ENCODE measurements at places on chromosomes 2 and 18. TPM values are rescaled to one million over a fixed set of nuclear protein-coding genes. Genes with fewer than 3 reads are reported as not detected.

DNA sequence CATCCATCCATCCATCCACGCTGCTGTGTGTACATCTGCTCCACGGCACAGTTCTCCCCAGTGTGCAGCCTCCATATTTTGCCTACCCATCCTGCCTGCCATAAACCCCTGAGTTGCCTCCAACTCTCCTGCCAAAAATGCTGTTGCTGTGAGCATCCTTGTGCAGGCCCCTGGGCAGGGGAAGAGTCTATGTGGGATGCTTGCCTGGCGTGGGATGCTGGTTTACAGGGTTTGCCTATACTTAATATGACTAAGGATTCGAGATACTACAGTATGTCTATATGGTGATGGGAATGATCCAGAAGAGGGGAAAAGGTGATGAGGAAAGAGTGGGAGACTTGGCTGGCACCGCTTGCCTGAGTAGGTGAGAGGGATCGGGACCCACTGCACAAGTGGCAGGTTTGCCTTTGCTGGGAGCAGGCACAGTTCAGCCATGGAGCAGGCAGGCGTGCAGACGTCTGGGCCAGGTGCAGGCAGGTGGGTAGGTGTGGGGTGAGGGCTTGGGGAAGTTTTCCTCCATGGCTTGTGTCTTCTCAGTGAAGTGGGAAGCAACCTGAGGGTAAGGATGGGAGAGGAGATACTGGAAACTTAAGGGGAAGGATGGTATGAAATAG is 30.2 kb upstream of the FAHD2A start:
- no peak for DNase-seq
- H3K4me1 ChIP-seq: no peaks in the 10 kb centered on the region
- no peaks in the 10 kb centered on the region for H3K36me3 ChIP-seq
- no peak overlapping the region for H3K27ac ChIP-seq
- no peaks in the 10 kb centered on the region for H3K27me3 ChIP-seq

GRCh38 chr2:235669983-235670962 is 176.4 kb downstream of the AGAP1 start:
- DNase-seq: peak; percentile 69
- H3K27me3 ChIP-seq: no peaks in the 10 kb centered on the region
- no peaks in the 10 kb centered on the region for H3K36me3 ChIP-seq
- H3K4me3 ChIP-seq: no peak overlapping the region
- H3K4me1 ChIP-seq: no peaks in the 10 kb centered on the region

DNA sequence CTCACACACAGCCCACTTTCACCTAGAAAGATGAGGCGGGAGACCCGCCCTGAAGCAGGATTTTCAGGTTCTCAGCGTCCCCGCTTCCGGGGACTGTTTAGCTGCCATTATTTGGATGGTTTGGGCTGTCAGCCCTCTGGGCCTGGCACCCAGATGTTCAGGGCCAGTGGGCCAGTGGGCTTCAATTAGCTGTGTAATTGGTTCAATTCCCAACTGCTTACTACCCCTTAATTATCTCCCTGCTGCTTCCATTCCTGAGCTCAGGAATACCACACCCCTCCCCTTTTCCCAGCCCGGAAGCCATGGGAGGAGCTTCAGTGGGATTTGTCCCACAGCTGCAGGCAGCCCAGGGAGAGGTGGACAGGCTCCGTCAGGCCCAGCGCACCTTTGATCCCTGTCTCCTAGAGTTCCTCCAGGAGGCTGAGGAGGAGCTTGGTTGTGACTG is 114.1 kb upstream of the MYCN start:
- peak; percentile 72 for DNase-seq
- no peaks in the 10 kb centered on the region for H3K36me3 ChIP-seq
- no peaks in the 10 kb centered on the region for H3K27me3 ChIP-seq

DNA sequence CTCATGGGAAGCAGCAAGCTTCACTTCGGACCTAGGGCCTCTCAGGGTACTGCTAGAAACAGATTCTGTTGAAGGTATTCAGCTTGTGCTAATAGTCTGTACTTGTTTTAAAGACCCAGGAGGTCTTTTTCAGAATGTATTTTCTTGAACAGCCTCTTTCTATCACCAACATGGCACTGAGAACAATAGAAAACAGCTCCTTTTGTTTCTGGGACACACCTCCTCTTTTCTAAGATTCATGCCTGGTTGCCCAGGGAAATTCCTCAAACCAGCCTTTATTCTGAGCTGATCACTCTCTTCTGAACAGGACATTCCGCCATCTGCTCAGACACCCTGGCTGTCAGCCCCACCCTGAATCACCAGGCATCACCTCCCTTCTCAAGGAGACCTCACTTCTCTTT is 389.6 kb downstream of the TGIF1 start:
- H3K4me1 ChIP-seq: no peaks in the 10 kb centered on the region
- no peak overlapping the region for H3K4me3 ChIP-seq
- DNase-seq: no peak
- no peak overlapping the region for H3K27ac ChIP-seq

DNA sequence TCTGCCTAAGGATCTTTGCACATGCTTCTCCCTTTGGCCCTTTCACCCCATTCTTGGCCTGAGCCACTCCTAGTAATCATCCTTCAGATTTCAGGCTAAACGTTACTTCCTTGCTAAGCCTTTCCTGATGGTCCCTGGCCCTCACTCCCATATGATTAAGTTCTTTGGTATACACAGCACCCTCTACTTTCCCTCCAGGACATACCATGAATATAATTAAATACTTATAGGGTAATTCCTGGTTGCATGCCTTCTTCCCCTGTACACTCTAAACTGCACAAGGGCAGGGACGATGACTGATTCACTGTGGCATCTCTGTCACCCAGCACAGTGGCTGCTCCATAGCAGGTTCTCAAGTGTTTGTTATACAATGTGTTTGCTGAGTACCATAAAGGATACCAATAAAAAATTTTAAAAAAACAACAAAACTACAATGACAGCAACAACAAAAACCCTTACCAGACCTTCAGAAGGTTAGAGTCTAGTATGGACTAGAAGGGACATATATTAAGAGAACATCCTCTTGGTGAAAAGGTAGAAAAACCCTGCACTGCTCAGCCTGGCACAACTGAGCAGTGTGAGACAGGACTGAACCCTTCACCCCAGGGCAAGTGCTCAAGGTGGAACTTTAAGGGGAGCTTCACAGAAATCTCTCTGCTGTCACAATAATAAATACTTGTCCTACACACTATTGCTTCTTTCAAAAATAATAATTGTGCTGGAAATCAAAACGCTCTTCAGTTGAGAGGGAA is 76.2 kb downstream of the AAK1 start:
- DNase-seq: no peak
- H3K27me3 ChIP-seq: no peaks in the 10 kb centered on the region
- no peak overlapping the region for H3K4me3 ChIP-seq
- H3K4me1 ChIP-seq: peaks cover 11% of the 10 kb centered on the region
- H3K36me3 ChIP-seq: peaks cover 2% of the 10 kb centered on the region

- H3K27me3 ChIP-seq: no peaks in the 10 kb centered on the region
- H3K4me3 ChIP-seq: no peak overlapping the region
- H3K4me1 ChIP-seq: peaks cover 18% of the 10 kb centered on the region
- H3K36me3 ChIP-seq: no peaks in the 10 kb centered on the region
- no peak for DNase-seq
- no peak overlapping the region for H3K27ac ChIP-seq
These were observed 14.6 kb downstream of the EML4 start for GRCh38 chr2:42183775-42184174.

DNA sequence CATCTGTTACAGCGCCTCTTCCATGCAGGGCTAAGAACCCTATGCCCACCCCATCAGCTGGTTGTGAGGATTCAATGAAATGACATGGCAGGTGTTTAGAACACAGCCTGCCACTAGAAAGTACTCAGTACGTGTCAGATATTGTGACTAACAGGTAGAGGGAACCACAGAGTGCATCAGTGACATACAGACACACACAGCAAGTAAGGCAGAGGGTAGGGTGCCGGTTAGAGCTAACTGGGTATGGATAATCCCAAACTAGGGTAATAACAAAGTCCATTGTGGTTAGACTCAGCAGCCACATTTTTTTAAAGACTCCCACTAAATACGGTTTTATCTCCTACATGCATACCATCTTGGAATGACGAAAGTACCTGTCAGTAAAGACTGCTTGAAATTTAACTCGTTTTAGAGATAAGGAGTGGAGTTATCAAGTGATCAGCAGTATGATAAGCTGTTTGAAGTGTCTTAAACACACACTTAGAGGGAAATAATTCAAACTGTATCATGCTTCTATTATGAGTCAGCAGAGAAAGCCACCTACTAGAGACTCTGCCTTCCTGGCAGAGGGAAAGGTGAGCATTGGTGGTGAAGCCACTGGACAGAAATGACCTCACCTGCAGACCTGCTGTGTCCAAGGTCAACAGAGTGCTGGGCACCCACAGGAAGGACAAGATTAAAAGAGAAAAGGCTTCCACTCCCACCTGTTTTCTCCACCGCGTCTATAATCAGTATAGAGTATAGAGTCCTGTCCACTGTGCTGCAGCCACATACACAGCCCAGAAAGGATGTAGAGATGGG is 20.6 kb downstream of the MPPE1 start:
- no peaks in the 10 kb centered on the region for H3K27me3 ChIP-seq
- H3K36me3 ChIP-seq: peaks cover 3% of the 10 kb centered on the region
- H3K27ac ChIP-seq: no peak overlapping the region
- no peak for DNase-seq
- H3K4me3 ChIP-seq: no peak overlapping the region

Gene CXXC1
- 93.9 TPM for polyA plus RNA-seq

Gene CCDC178
- polyA plus RNA-seq: 0.52 TPM

Gene LGALSL
- 28.6 TPM for polyA plus RNA-seq

Gene SLC23A3
- 13.0 TPM for polyA plus RNA-seq

Gene IL1RN
- 27.3 TPM for polyA plus RNA-seq

Gene PIGN
- polyA plus RNA-seq: 2.5 TPM

Gene UGT1A8
- polyA plus RNA-seq: 0.07 TPM
